GM12892 (cell line): ENCODE measurements at places on chromosomes 16 and 17.

GRCh38 chr16:24257958-24258357 lies 1.8 kb downstream of the CACNG3 start:
- DNase-seq = no peak

- no peak for DNase-seq
Measured at GRCh38 chr17:17445925-17446665, 30.7 kb upstream of the MED9 start.

GRCh38 chr16:12403746-12404658 lies 399.7 kb downstream of the CPPED1 start:
- DNase-seq = no peak

DNA sequence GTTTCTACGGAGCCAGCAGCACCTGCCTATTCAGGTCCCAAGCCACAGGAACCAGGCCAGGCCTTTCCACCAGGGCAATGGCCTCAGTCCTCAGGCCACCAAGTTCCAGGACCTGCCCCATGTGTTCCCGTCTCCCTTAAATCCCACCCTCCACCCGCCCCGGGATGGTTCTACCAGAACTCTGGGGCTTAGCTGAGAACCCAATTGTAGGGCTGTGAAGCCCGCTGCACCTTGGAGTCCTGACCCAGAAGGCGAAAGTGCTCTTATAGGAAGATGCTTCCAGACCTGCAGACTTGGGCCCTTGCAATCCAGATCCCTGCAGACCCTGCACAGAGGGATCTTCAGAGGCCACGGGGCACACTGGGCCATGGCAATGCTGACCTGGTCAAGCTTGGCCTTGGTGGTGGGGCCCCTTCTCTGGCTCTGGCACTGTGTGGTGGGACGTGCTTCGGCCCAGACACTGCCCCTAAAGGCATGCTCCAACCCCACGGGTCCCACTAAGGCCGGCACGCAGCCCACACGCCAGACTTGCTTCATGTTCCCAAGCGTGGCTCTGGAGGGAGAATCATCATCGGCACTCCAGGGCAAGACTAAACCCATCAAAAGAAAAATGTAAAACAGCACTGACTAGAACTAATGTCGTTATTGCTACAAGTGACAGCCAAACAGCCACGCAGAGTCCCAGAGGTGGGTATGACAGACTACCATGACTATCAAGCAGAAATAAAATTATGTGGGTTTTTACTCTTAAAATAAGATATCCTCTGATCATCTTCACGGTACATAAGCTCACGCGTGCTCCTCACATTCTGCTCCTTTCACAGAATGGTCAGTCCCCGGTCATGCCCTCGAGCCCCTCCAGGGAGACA lies 41.3 kb upstream of the ATP2A3 start:
- DNase-seq = no peak

- DNase-seq = no peak
Measured at GRCh38 chr16:907842-908241, 62.9 kb downstream of the LMF1 start.

- DNase-seq = no peak
Measured at GRCh38 chr17:61768405-61768804, 94.9 kb downstream of the BRIP1 start.

DNA sequence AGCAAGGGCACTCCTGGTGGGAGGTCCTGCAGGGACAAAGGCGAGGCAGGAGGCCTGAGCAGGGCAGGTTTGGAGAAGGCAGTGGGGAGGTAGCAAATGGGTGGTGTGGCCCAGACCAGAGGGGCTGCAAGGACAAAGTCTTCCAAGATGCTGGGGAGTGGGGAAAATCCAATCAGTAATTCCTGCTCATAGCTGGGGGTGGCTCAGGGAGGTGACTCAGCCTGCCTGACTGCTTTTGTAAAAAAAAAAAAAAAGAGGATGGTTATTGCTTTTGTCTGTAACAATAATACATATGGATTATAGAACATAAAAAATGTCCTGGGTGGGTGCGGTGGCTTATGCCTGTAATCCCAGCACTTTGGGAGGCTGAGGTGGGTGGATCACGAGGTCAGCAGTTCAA lies 5.2 kb downstream of the IL34 start:
- DNase-seq = no peak

DNA sequence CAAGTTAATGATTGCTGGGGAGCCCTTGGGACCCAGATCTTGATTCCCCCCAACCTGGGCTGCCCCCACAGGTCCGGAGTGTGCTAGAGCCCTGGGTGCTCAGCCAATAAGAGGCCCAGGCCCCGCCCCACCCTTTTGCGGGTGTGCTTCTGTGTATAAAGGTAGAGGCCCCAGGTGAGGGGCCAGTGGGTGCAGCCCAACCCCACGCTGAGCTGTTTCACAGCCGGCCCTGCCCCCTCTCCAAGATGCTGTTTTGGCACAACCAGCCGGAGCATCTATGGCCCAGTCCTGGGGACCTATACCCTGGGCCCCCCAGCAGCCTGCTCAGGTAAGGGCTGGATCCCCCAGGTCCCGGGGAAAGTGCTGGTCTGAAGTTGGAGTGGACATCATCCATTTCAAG lies 11.8 kb upstream of the STAC2 start:
- DNase-seq = no peak

DNA sequence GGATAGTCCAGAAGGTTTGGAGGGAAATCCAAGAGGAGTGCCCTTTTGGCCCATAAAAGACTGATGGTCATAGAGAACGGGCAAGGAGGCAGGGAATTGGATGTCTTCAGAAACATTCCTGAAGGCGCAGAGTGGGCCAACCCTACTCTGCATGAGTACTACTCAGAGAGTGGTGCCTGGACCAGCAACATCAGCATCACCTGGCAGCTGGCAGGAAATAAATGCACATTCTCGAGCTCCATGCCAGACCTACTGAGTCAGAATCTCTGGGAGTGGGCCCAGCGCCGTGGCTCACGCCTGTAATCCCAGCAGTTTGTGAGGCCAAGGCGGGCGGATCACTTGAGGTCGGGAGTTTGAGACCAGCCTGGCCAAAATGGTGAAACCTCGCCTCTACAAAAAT lies 27.1 kb upstream of the SLC39A11 start:
- DNase-seq = no peak

DNA sequence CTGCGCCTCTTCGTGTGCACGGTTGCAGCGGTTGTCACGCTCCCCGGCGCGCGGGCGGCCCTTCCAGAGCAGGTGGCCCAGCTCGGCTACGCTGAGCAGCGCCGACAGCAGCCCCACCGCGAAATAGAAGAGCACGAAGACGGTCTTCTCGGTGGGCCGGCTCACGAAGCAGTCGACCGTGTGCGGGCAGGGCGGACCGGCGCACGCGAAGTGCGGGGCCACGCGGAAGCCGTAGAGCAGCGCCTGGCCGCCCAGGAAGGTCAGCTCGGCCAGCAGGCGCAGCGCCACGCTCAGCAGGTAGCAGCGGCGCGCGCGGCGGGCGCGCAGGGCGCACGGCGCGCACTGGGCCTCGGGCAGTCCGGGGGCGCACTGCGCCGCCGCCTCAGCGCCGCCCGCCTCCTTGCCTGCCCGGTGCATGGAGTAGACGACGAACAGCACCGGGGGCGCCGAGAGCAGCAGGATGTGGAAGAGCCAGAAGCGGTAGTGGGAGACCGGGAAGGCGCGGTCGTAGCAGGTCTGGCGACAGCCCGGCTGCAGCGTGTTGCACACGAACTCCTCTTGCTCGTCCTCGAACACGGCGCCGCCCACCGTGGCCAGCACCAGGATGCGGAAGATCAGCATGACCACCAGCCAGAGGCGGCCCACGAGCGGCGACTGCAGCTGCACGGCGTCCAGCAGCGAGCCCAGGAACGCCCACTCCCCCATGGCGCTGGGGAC lies 1.3 kb downstream of the GJD3 start:
- DNase-seq = peak; percentile 54

DNA sequence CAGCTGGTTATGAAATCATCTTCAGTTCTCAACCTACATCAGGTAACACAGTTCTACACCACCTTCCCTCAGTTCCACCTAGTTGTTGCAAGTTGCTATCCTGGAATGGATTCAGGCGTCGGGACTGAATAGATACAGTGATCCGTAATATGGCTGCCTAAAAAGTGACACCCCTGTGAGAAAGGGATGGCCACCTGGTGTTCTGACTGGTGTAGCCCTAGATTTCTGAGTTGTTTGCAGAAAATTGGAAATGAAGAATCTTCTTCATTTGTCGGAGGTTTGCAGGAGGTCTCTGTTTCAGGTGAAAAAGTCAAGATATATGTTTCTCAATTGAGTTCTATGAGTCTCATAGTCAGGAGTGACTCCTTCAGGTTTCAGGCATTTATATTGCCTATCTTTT lies 225.8 kb upstream of the ELAC2 start:
- DNase-seq = no peak

- no peak for DNase-seq
Measured at GRCh38 chr17:18379246-18380146, 1.9 kb downstream of the EVPLL start.

DNA sequence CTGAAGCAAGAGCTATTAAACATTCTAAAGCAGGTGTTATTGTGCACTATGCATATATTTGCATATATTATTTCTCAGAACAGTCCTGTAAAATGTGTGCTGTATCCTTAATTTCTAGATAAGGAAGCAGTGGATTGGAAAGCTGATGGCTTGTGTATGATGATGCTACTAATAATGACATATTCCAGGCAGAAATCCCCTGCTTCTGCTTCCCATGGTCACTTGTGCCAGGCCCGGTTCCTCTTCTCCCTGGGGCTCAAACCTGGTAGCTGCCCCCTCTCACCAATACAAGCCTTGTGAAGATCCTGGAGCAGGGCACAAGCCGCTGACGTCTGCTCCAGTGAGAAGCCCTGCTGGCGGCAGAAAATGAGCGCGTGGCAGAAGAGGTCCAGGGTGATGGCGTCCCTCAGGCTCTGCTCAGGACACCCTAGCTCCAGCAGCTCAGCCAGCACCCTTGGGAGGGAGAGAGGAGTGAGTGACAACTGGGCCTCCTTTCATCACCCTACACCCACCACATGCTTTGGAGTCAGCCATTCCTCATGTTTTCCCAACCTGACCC lies 1.8 kb downstream of the CFAP119 start:
- no peak for DNase-seq

GRCh38 chr17:82740906-82741759 lies 5.7 kb downstream of the FN3K start:
- DNase-seq = no peak

- DNase-seq = no peak
Measured at GRCh38 chr16:21275529-21275928, 2.6 kb downstream of the CRYM start.
